Posterior cingulate gyrus (tissue), 11 donors: ENCODE measurements at places on chromosomes 5 and 9.

GRCh38 chr5:153485641-153486040 is 4.8 kb upstream of the GRIA1 start:
- DNase-seq, result no peak

DNA sequence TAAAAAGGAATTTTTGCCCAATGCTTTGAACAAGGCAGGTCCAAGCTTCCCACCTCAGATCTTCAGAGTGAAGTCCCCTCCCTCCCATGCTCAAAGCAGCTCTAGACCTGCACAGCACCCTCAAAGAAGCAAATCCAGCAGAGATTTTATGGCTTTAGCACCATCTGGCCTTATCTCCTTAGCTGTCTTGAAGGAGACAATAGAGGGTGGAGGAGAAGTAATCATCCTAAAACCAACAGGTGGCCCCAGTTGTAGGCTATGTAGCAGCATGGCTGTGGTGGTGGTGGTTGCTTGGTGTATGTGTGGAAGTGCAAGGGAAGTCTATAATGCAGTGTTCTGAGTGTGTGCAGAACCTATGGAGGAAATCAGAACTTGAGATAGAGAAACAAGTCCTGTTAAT is 140.1 kb downstream of the GRIA1 start:
- DNase-seq, result no peak

GRCh38 chr5:43315263-43315662 is 2.1 kb upstream of the HMGCS1 start:
- DNase-seq, result no peak

GRCh38 chr5:138372225-138372624 is 19.7 kb downstream of the KDM3B start:
- DNase-seq, result no peak

DNA sequence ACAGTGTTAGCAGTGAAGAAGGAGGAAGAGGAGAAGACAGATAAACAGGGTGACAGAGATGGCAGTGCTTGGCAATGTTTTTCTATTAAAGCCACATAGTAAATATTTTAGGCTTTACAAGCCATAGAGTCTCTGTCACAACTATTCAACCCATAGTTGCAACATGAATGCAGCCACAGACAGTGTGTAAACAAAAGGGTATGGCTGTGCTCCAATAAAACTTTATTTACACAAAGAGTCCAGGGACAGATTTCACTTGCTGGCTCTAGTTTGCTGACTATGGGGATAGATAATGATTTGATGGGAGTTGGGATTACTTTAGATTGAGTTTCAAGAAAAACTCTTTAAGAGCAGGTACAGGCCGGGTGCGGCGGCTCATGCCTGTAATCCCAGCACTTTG is 224.8 kb upstream of the SEMA6A start:
- no peak for DNase-seq

DNA sequence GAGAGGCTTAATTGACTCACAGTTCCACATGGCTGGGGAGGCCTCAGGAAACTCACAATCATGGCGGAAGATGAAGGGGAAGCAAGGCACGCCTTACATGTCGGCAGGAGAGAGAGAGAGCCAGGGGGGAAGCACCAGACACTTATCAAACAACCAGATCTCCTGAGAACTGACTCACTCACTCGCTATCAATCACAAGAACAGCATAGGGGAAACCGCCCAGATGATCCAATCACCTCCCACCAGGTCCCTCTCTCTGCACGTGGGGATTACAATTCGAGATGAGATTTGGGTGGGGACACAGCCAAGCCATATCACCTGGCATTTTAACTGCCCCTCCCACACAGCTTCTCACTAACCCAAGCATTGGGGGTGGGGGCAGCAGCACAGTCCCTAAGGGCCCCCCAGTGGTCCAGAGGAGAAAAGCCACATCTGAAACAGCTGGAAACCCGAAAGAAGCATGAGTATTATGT is 76.1 kb upstream of the ASS1 start:
- no peak for DNase-seq

- DNase-seq, result no peak
Observed at GRCh38 chr5:133662578-133662977, 50.2 kb upstream of the FSTL4 start.

GRCh38 chr9:81305561-81306182 is 383.7 kb downstream of the TLE1 start:
- DNase-seq, result no peak

- DNase-seq, result no peak
Observed at GRCh38 chr5:154211641-154212390, 21.3 kb downstream of the GALNT10 start.

- DNase-seq, result peak; percentile 48
Observed at GRCh38 chr9:6680797-6681146, 35.2 kb upstream of the GLDC start.

GRCh38 chr5:95925939-95926338 is 35.7 kb downstream of the ELL2 start:
- DNase-seq, result no peak

- no peak for DNase-seq
Observed at GRCh38 chr9:77672183-77672582, 24.1 kb upstream of the GNA14 start.
